ENCODE measurements at places on chromosomes 7 and 10. TPM values are rescaled to one million over a fixed set of nuclear protein-coding genes. Genes with fewer than 3 reads are reported as not detected.

GRCh38 chr7:80918909-80919721 lies at the start of gene SEMA3C:
Gene SEMA3C, minus strand, starts transcription at chr7:80919051. Its CDS starts 2,270 bp downstream, at chr7:80916781.
- peak within 1 kb of the TSS; percentile 64 for H3K4me3 ChIP-seq
- H3K27me3 ChIP-seq: no peaks in the 10 kb centered on the region

DNA sequence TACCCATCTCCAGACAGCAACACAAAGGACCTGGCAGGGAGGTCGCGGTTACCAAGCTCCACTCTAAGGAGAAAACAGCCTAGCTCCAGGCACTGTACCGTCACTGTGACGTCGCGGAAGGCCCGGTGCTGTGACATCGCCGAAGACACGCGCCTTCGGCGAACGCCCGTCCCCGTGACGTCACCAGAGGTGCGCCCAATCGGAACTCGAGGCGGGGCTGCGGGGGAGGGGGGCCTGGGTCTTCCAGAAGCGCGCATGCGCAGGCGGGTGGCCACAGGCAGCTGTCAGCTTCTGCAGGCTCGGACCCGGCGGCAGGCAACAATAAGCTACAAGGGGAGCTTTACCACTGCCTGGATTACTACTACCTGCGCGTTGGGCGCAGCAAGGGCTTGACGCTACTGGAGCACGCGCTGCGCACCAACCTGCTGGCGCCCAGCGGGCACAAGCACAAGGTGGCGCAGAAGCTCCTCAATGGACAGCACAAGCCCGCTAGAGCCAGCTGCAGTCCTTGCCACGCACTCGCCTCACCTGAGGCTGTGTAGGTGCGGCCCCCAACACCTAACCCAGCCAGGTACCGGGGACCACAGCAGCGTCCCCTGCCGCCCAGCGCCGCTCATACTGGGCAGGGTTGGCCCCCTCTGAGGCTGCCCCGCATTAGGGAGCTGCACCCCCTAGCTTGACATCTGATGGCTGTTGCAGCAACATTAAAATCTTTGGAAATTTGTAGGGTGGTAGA lies 208.4 kb downstream of the TPST1 start:
- H3K4me1 ChIP-seq: peaks cover 8% of the 10 kb centered on the region
- no peaks in the 10 kb centered on the region for H3K27me3 ChIP-seq

DNA sequence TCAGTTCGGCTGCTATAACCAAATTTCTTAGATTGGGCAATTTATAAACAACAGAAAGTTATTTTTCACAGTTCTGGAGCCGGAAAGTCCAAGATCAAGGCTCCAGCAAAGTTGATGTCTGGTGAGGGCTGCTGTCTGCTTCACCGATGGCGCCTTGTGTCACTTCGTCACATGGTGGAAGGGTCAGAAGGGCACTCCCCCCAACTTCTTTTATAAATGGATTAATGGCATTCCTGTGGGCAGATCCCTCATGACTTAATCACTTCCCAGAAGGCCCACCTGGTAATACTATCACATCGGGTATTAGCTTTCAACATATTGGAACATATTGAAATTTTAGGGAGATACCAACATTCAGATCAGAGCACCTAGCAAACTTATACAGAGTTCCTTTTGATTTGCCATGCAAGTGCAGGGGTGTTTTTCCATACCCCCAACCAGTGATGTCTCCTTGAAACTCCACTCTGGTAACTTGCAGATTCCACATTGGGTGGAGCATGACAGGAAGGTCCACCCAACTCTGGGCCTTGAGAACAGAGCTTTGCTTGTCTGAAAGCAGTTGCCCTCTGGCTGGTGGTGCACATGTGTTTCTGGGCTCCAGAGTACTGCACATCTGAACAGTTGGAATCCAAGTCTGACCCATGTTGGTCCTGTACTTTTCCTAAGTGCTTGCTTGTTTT lies 85.1 kb upstream of the KMT2E start:
- H3K27ac ChIP-seq: no peak overlapping the region
- no peaks in the 10 kb centered on the region for H3K36me3 ChIP-seq
- no peak for DNase-seq
- no peaks in the 10 kb centered on the region for H3K27me3 ChIP-seq
- no peaks in the 10 kb centered on the region for H3K4me1 ChIP-seq
- no peak overlapping the region for H3K4me3 ChIP-seq

Gene GFRA1
- total RNA-seq: 2.7 TPM
